ENCODE measurements at places on chromosomes 11 and 22.

- DNase-seq = no peak
These were observed 48.3 kb downstream of the FAM83F start for GRCh38 chr22:40043081-40043480.

- no peak for DNase-seq
These were observed 878.5 kb upstream of the LRRC4C start for GRCh38 chr11:42337786-42338455.

DNA sequence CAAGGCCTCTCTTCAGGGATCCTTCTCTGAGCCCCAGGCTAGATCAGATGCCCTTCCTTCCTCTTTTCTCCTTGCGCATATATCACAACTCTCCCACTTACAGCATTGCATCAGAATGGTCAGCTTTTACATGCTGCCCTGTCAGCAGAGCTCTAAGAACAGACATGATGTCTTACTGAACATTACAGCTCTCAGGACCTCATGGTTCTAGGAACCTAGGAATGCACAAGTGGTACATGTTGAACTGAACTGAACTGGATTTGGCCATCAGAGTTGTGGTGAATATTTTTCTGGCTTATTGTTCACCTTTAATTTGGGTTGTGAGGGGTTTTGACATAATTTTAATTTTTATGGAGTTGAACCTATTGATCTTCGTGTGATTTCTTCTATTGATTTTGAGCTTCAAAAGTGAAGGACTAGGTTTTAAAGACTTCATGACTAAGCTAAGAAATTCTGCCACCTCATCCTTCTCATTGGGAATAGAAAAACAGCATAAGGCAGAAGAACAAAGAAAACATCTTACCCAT, 37.7 kb upstream of the SPON1 start:
- no peak for DNase-seq

DNA sequence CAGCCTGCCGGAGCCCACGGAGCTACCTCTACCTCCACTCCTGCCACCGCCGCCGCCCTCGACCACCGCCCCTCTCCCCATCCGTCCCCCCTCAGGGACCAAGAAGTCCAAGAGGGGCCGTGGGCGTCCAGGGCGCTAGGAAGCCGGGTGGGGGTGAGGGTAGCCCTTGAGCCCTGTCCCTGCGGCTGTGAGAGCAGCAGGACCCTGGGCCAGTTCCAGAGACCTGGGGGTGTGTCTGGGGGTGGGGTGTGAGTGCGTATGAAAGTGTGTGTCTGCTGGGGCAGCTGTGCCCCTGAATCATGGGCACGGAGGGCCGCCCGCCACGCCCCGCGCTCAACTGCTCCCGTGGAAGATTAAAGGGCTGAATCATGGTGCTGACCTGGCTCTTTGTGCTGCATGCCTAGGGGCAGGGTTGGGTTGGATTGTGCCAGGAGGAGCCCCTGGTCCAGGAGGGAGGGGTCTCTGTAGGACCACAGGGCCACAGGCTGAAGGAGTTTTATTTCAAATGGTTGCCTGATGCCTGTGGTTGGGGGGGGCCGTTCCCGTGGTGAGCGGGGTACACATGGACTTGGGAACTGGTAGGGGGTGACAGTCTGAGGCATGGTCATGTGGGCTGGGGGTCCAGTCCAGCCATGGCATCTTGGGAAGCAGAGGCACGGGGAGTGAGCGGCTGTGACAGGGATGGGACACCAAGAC, 2.3 kb downstream of the PTPRCAP start:
- no peak for DNase-seq

DNA sequence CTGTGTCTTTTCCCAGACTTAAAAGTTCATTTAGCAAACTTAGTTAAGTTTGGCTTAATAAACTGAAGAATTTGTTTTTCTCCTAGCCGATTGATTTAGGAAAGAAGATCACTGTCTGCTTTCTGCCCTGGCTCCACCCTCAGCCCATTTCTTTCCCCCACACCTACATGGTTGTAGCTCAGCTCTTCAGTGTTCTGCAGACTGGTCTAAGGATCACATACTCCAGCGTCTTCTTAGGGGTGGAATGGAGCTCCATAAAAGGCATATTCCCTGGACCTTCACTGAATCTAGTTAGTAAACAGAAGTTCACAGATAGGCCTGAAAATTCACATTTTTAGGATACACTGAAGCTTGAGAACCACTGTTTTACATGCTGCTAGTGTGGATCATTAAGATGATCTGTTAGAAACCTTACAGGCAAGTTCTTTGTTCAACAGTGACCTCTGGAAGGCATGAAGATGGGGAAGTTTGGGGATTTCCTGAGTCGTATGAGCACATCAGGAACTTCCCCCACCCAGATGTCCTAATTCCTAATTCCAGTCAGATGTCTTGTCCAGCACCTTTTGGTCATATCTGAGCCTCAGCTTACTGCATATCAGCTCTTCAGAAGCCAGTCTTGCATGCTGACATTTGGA, 16.8 kb downstream of the PIWIL4 start:
- DNase-seq = no peak

DNA sequence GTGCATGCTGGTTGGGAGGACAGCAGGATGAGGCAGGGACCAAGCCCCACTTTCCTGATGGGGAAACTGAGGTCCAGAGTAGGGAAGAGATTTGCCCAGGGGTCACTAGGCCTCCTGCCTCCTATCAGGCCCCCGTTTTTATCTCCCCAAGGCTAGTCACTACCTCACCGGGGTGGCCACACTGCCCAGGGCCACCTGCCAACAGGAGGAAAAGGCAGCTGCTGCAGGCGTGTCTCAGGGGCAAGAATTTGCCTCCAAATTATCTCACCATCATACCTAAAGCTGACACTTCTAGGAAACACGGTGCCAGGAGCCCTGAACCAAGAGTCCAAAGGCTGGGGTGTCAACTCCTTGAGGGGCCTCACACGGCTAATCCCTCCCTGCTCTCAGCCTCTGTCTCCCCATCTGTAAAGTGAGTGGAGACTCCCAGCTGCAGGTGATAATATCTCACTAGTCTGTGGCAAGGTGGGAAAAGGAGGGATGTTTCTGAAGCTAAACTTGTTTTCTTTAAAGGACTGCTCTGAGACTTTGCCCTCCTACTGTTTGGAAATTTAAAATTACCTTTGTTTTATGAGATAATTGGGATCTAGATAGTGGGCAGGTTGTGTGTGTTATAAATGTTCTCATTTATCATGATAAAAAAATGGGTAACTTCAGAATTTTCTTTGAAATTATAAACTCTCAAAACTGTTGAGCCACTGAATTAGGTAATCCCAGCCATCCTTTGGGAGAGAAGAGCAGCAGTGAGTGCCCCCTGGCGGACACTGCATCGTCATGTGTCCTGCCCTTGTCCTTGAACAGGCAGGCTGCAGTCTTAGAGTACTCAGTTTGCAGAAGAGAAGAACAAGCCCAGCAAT, 60.0 kb downstream of the MYO7A start:
- DNase-seq = peak; percentile 13

GRCh38 chr11:94117197-94117574, 11.5 kb upstream of the PANX1 start:
- DNase-seq = no peak

- no peak for DNase-seq
These were observed 60.2 kb downstream of the ENDOD1 start for GRCh38 chr11:95149651-95150364.

GRCh38 chr11:62033191-62034035, 66.0 kb upstream of the FTH1 start:
- DNase-seq = no peak

DNA sequence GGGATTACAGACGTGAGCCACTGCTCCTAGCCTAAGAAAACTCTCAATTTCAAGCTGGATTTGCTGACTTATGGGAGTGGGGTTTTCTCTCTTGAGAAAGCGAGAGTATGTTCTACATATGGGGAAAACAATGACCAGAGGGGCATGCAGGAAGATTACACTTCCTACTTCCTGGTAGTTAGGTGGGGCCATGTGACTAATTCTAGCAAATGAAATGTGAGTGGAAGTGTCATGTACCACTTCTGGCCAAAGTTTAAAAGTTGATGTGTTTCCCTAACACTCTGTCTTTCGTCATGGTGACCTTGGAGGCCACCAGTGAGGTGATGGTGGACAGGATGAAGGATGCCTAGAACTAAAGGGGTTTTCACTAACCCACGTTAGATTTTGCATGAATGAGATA, 50.5 kb downstream of the PARVG start:
- DNase-seq = no peak

DNA sequence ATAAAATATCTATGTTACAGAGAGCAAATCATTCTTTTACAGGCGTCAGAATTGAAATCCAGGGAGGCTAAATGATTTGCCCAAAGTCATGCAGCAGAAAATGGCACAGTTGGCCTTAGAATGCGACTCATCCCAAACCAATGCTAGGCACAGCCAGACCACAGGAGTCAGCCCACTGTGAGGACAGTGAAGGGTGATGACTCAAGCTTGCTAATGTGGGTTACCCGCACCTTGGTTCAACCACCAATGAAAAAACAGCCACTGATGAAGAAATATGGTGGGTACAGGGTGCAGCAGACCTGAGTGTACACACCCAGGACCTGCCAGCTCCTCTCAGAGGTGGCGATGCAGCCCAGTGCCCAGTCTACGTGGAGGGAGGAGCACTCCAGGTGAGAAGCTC, 89.7 kb downstream of the ZC3H12C start:
- DNase-seq = no peak

GRCh38 chr11:108589136-108589535, 4.4 kb downstream of the EXPH5 start:
- DNase-seq = no peak

GRCh38 chr11:68341557-68342458, 29.4 kb downstream of the LRP5 start:
- DNase-seq = no peak

- no peak for DNase-seq
These were observed 22.5 kb downstream of the TRAF6 start for GRCh38 chr11:36487619-36488018.

- no peak for DNase-seq
These were observed 205.2 kb upstream of the KIRREL3 start for GRCh38 chr11:127205688-127206217.

DNA sequence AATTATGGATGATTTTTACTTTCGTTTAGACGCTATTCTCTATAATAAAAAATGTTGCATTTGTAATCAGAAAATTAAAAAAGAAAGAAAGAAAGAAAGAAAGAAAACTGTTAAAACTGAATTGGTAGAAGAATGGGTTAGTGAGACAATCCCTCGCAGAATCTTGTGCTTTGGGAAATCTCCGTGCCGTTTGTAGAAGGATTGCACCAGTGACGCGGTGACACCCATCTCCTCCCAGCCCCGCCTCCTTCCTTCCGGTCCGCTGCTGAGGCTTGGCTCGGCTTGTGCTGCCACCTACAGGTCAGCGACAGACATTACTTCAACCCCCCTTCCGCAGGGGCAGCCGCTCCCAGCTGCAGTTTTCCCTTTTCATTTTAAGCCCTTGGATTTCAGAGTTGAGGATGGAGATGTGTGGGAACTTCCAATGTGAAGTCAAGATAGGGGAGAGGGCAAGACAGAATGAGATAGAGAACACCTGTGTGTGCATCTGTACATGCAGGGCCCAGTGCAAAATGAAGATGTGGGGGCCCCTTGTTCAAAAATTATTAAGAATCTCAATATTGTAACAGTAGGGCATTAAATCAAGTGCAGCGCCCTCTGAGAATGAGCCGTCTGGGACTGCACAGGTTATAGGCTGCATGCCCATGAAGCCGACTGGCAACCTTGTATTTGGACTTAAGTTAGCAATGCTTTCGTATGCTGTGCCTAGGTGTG, 41.1 kb downstream of the TST start:
- peak; percentile 76 for DNase-seq

GRCh38 chr11:78313181-78313795, 104.3 kb downstream of the GAB2 start:
- no peak for DNase-seq

DNA sequence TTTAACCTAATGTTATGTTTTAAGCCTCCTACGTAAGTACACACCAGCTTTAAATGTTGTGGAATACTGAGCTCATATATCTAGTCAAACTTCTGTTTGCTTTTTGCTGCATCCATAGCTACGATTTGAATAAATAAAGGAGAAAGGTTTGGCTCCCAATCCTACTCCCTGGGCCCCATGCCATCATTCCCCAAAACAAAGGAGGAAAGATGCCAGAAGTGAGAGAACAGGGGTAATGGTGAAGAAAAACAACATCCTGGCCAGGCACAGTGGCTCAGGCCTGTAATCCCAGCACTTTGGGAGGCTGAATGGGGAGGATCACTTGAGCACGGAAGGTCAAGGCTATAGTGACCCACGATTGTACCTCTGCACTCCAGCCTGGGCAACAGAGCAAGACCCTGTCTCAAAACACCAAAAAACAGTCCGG, 26.5 kb downstream of the SCGB1A1 start:
- DNase-seq = no peak

DNA sequence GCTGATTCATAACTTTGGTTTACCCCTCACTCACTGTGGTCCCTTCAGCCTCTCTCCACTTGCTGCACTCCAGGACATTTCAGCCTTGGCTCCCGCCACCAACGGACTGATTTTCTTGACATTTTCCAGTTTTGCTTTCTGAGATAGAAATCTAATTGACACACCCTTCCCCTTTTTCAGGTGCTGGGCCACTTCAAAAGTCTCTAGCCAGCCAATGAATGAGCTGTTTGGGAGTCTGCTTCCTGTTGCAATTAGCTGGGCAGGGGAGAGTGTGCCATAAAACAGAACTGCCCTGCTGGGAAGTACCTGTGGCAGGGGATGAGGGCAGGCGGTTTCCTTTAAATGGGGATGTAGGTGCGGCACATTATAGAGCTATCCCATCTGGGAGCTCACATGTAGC, 21.1 kb upstream of the PLET1 start:
- DNase-seq = no peak

- no peak for DNase-seq
These were observed 133.8 kb upstream of the TRPC6 start for GRCh38 chr11:101717619-101718018.

All from activated naive CD4-positive, alpha-beta T cell (primary cell).